ENCODE measurements at places on chromosomes 6 and 20.

DNA sequence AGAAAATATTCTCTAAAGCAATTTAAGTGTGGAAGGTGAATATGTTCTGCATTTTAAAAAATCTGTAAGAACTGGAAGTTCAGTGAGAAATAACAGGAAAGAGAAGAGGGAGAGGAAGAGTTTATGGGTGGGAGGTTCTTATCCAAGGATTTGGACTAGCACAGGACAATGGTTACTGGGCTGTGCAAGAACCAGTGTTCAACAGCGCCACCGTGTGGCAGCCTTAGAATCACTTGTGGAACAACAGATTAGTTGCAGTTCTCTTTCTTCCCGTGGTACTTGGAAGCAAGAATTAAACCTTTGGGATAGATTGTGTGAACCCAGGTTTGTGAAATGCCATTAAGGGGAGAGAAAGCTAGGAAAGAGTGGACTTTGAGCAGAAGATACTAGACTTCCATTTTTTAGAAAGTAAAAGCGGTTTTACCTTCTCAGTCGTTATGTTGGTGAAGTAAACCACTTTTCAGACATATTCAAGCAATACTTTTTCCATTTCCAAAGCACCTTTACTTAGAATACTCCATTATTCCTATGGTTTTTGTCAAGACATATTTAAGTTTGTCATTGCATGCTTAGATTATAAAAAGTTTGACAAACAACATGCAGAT, 436.7 kb downstream of the RNF144B start:
- peak; percentile 59 for DNase-seq

GRCh38 chr6:110561008-110561396, 84.6 kb upstream of the SLC22A16 start:
- no peak for DNase-seq

DNA sequence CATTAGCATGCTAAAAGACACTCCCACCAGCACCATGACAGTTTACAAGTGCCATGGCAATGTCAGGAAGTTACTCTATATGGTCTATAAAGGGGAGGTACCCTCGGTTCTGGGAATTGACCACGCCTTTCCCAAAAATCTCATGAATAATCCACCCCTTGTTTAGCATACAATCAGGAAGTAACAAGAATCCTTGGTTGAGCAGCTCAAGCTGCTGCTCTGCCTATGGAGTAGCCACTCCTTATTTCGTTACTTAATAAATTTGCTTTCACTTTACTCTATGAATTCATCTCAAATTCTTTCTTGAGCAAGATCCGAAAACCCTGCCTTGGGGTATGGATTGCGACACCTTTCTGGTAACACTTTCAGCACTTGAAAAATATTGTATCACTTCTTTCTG, 243.0 kb downstream of the BMP2 start:
- peak; percentile 89 for DNase-seq

- DNase-seq: no peak
Measured at GRCh38 chr6:35599761-35600658, 87.3 kb upstream of the TULP1 start.

DNA sequence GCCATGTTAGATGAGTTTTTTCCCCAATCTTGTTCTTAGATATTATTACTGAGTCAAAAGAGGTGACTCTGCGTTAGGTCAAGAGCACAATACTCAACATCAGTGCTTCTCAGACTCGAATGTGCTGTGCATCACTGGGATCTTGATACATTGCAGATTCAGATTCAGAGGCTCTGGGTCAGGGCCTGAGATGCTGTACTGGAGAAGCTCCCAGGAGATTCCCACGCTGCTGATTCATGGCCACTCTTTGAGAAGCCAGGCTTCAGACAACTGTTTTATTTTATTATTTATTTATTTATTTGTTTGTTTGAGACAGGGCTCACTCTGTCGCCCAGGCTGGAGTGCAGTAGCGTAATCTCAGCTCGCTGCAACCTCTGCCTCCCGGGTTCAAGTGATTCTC, 41.4 kb upstream of the ARID1B start:
- DNase-seq: no peak

- DNase-seq: peak; percentile 39
Measured at GRCh38 chr20:50292591-50293283, 102.1 kb downstream of the CEBPB start.

DNA sequence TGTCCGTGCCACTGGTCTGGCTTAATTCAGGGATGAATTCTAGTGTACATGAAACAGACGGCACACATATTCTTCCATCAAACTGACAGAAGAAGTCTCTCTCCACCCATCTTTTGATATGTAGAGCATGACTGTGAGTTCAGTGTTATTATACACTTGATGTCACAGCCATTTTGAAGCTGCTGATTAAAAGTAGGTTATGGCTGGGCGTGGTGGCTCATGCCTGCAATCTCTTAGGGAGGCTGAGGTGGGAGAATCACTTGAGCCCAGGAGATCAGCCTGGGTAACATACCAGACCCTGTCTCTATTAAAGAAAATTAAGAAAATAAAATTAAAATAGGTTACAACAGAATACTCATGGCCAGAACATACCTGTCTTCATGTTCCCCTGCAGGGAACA, 20.7 kb downstream of the C6orf15 start:
- DNase-seq: no peak

GRCh38 chr20:5131502-5131901, 4.7 kb downstream of the CDS2 start:
- no peak for DNase-seq
